ENCODE measurements at places on chromosomes 12 and 14.

- DNase-seq = no peak
Observed at GRCh38 chr12:116202940-116203339, 74.6 kb downstream of the MED13L start.

- no peak for DNase-seq
Observed at GRCh38 chr12:14275886-14276285, 89.6 kb upstream of the ATF7IP start.

- no peak for DNase-seq
Observed at GRCh38 chr14:20415782-20416206, 2.5 kb upstream of the TEP1 start.

DNA sequence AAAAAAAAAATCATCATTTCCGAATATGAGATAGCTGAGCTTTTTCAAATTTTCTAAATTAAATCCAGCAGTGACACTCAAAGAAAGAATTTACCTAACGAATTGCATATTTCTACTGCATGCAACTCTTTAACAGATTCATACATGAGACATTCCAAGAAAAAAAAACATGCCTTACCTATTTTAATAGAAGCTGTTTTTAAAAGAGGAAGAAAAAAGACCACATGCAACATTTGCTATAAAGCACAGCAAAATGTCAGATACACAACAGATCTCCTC lies 18.5 kb downstream of the CORO1C start:
- DNase-seq = no peak

DNA sequence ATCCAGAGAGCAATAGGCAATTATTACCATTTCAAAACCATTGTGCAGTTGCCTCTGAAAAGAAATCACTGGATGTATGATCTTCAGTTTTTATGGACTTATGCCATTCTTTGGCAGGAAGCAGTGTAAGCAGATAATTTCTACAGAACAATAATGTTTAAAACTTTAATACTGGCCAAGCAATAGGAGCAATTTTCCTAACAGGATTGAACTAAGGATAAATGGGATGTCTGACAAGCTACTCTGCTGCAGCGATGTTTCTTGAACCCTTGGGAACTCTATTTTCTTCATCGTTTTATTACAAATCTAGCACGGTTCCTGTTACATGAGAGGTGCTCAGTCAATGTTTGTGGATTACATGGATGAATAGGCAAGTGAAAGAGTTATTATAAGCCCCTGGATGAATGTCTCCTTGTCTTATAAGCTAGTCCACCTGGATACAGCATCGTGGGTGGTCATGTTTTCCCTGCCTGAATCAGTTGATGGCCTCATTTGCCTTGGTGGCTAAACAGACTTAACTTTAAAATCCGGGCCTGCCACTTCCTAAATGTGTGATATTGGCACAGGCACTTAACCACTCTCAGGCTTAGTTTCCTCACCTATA lies 68.2 kb upstream of the MDM1 start:
- DNase-seq = no peak

DNA sequence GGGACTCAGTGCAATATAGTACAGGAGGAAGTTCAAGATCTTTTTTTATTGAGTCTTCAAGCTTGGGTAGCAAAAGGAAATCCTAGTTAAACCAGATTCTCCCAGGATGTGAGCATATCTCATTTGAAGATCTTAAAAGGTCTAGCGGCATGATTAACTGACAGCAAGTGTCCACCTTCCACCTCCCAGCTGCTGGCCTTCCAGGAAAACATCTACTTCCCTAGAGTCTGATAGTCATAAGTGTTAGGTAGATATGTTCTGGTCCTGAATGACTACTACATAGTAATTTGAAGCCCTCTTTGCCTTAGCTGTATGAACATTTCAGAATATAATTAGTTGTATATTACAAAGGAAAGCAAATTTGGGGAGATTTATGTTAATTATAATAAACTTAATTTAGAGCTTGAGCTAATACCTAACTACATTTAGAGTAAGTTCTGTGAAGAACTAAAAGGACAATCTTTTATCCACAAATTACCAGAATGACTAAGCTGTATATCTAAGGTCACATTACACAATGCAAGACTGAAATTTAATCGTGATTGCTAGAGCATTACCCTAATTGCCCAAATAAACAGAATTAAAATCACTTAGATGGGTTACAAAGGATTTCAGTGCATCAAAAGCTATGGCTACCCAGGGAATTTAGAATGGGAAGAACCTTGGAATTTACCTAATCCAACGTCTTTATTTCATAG lies 9.9 kb downstream of the LGR5 start:
- no peak for DNase-seq

DNA sequence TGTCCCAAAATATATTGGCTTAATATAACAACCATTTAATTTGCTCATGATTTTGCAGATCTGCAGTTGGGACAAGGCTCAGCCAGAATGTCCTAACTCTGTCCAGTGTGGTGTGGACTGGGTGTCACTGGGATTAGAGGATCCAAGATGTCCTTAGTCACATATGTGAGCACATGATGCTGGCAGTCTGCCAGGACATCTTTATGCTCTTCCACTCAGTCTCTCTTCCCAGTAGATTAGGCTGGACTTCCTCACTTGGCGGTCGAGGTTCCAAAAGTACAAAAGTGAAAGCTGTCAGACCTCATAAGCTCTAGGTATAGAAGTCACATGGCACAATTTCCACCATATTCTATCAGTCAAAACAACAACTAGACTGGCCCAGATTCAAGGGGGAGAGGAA lies 167.9 kb upstream of the NTF3 start:
- no peak for DNase-seq

DNA sequence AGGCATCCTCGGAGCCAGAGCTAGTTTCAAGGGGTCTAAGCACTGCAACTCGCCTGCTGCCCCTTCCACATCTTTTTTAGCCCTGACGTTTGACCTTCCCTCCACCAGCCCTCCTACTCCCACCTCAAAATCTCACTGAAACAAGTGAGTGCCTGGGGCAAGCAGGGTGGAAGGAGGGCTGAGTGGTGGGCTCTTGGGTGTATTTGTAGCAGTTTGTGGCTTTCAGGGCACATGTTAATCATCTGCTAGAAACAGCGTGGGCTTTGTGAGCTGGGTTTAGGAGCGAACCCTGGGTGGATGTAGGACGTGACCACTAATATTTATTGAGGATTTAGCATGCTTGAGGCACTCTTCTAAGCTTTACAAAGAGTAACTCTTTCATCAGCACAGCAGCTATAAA lies 390.3 kb downstream of the GRIN2B start:
- no peak for DNase-seq

GRCh38 chr12:108525681-108526080 lies 10.6 kb downstream of the FICD start:
- DNase-seq = peak; percentile 8

DNA sequence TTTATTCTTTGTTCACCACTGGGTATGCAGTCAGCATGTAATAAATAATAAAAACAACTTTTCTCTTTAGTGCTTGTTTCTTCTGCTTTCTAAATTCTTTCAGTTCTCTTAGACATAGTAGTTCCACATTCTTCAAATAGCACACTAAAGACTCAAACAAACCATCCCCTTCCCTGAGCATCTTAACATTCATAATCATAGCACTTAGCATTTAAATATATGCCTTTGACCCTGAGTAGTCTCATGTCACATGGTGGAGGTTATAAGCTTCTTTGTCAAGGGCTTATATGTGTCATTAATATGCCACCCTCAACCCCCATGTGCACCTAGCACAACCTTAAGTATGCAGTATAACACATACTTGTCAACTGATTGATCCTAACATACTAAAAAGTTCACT lies 212.7 kb downstream of the PHLDA1 start:
- DNase-seq = no peak

- no peak for DNase-seq
Observed at GRCh38 chr14:59060841-59061240, 127.6 kb upstream of the DAAM1 start.

DNA sequence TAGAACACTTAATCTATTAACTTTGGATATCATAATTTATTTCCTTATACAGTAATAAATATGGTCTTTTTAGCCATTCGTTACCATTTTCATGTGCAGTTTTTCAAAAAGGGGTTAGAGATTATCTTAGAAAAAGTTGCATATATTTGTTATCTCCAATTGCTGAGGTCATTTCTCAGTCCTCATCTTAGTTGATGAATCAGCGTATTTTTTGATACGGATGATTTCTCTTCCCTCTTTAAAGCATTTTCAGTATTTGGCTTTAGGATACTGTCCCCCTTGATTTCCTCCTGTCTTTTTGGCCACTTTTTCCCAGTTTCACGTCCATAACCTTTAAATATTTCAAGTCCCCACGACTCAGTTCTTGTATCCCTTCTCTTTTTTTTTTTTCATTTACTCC lies 21.8 kb downstream of the DNAL1 start:
- DNase-seq = no peak

- no peak for DNase-seq
Observed at GRCh38 chr14:68328509-68328908, 464.4 kb downstream of the ZFP36L1 start.

- no peak for DNase-seq
Observed at GRCh38 chr14:64721899-64722298, 17.7 kb downstream of the PLEKHG3 start.

GRCh38 chr12:116433249-116433648 lies 125.9 kb upstream of the MAP1LC3B2 start:
- DNase-seq = no peak

DNA sequence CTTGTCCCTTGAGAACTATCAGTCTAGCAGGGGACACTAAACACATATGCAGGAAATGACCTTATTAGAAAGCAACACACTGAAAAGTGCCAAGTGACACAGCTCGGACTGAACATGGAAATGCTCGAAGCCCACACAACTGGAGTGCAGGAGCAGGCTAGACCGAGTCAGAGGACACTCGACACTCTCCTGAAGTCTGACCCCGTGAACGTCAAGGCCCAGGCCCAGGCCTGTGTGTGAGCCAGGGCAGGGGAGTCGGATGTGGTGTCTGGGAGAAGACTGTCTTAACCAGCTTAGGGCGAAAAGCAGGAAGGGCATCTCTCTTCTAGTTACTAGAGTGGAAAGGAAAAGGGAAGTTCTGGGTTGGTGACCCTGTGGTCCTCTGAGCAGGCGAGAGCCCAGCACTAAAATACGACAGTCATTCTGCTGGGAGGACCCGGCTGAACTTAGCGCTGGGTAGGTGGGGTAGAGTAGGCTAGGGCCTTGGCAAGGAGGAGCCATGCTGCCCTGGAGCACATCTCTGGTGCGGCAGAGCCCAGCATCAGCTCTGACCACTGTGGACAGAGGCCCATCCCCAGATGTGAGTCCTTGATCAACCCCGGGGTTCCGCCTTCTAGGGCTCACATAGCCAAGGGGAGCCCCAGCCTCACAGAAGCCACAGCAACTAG lies 93.0 kb downstream of the NTF3 start:
- DNase-seq = no peak

GRCh38 chr14:23572836-23573235 lies 5.2 kb upstream of the AP1G2 start:
- no peak for DNase-seq

DNA sequence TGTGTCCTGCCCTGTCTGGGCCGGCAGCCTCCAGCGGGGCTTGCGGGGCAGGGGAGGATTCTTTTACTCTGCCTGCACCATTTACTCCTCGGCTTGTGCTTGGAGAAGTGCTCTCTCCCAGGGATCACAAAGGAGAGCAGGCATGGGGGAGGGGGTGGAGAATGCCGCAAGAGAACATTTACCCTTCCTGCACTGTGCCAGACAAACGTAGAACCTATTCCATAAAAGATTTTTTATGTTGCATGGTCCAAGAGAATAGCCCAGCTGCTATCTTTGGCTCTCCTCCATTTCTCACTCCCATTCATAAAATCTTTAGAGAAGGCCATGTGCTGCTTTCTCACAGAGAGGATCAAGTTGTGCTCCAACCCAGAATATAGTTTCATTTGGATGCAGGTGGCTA lies 159.4 kb downstream of the SPTSSA start:
- DNase-seq = no peak

GRCh38 chr12:77435446-77436091 lies 370.2 kb upstream of the E2F7 start:
- no peak for DNase-seq

- peak; percentile 80 for DNase-seq
Observed at GRCh38 chr12:67456431-67456901, 187.3 kb downstream of the CAND1 start.

DNA sequence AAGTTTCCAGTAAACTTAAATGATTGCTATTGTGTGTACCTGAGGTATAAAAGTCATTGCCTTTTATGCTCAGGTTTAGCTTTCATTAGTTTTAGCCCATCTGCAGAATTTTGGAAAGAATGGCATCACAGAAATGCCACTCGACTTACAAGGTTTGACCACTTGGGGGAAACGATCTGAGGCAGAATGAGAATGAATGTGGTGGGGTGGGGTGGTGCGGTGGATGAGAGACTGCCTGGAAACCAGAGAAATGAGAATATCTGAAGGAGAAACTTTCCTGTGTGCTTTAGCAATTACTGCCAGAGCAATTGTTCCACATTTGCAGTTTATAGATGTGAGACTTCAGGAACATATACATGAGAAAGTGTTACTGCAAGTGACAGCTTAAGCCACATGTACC lies 225.4 kb upstream of the PDE3A start:
- DNase-seq = no peak

DNA sequence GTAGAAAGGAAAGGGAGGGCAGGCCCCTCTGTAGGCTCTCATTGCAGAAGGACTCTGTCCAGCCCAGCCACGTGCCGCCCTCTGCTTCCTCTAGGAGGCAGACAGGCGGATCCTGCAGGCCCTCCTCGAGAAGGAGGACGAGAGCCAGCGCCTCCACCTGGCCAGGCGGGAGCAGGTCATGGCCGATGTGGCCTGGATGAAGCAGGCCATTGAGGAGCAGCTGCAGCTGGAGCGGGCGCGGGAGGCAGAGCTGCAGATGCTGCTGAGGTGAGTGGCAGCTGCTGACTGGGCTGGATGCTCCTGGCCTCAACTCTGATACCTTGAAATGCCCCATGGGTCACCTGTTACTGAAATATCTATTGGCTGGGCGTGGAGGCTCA lies 10.9 kb downstream of the TCHP start:
- DNase-seq = no peak

DNA sequence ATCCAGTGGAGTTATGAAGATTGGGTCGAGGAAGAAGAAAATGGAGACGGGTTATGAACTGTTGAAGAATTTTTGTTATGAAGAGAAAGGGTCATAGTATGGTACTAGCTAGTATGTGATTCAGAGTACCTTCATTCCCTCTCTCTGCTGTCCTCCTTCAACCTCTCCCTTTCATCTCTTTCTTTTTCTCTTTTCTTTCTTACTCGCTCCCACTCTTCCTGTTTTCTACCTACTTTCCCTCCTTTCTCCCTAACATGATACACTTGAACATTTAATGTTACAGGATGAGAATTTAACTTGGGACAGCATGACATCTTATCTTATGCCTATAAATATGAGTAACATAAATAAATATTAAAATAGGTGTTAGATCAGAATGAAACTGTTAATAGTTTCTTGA lies 112.9 kb downstream of the CCDC91 start:
- DNase-seq = no peak

- no peak for DNase-seq
Observed at GRCh38 chr14:71754422-71755095, 177.7 kb upstream of the RGS6 start.

DNA sequence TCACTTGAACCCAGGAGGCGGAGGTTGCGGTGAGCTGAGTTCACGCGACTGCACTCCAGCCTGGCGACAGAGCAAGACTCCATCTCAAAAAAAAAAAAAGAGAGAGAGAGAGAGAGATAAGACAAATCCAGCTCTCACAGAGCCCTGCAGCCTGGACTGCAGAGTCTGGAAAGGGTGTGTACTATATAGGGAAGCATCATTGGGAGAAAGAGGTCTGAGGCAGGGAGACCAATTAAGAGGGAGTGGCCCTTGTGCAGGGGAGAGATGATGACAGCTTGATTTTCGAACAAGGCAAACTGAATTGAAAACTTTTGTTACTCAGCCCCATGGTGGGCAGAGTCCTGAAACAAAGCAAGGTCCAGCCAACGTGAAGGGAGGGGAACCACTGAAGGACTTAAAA lies 116.2 kb downstream of the CCDC60 start:
- no peak for DNase-seq

- DNase-seq = no peak
Observed at GRCh38 chr14:90660865-90661570, 155.2 kb downstream of the TTC7B start.
